Umbilical cord (tissue), 2 donors: ENCODE measurements at places on chromosomes 6 and 20.

- no peak for DNase-seq
These were observed 23.4 kb upstream of the TRDN start for GRCh38 chr6:123659960-123660748.

GRCh38 chr6:147704691-147705090 is 196.2 kb downstream of the SAMD5 start:
- DNase-seq = peak; percentile 15

- peak; percentile 81 for DNase-seq
These were observed 23.6 kb upstream of the NKAIN2 start for GRCh38 chr6:123780021-123780420.

GRCh38 chr20:62168890-62169435 is 13.9 kb upstream of the MTG2 start:
- DNase-seq = no peak

GRCh38 chr20:64057628-64058498 is 5.1 kb upstream of the TCEA2 start:
- DNase-seq = peak; percentile 69

- DNase-seq = no peak
These were observed 109.4 kb upstream of the ARMC2 start for GRCh38 chr6:108738684-108739416.

DNA sequence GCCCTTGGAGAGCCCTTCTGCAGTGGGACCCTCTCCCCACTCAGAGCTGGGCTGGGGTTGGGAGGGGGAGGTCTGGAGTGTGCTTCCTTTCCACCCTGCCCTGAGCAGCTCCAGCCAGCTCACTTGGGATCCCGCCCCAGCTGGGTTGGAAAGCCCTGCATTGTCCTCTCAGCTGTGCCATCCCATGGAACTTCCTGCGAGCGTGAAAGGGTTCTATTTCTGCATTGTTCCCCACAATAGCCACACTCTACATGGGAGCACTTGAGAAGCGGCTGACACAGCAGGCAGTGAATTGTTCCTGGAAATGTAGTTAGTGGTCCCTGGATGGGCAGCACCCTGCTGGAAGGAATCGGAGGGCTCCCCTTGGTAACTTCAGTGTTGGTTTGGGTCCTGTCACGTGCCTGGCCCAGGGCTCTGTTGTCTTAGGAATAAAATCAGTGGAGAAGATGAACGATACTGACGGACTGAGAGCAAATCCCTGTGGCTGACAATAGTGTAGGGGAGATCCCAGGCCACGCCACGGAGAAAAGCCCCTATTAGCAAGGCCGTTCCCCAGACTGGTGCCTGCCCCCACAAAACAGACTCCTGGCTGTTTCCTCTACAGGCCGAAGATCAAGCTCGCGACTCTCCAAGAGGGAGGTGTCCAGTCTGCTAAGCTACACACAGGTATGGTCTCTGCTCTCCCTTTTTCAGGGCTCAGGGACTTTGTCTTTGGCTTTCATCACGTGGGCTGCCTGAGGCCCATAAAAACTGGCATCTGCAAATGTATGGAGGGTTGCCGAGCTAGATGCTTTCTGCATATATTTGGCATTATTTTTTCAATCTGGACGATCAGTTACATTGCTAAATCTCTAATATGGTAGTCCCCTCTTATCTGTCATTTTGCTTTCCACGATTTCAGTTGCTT is 18.8 kb downstream of the DNMT3B start:
- DNase-seq = no peak

GRCh38 chr20:3768342-3769130 is 983 bp upstream of the ADISSP start:
- DNase-seq = peak; percentile 85

DNA sequence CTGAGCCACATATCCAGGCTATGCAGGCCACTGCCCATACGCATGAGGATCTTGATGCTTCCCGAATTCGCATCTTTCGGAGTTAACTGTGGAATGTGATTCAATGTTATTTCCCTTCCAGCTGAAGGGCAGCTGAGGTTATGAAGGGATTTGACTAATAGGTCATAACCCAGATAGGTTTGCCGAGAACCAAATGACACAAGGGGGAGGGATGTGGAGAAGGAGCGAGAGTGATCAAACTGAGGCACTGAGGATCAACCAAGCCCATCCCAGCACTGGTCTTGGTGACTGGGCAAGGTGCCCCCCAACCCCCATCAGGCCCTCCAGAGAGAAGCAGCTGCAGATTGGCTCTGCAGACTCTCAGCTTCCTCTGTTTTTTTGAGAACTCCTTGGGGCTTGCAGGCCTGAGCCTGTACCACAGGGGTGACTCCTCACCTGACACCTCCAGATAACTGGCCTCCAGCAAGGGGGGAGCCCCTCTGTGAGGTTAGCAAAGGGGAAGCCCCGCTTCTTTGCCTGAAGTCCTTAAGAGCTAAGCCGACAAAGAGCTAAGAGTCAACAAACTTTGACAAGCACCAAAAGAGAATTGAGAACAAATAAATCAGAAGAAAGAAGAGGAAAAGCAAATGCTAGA is 185.9 kb downstream of the PDE7B start:
- no peak for DNase-seq
